ENCODE measurements at places on chromosomes 6 and 20.

DNA sequence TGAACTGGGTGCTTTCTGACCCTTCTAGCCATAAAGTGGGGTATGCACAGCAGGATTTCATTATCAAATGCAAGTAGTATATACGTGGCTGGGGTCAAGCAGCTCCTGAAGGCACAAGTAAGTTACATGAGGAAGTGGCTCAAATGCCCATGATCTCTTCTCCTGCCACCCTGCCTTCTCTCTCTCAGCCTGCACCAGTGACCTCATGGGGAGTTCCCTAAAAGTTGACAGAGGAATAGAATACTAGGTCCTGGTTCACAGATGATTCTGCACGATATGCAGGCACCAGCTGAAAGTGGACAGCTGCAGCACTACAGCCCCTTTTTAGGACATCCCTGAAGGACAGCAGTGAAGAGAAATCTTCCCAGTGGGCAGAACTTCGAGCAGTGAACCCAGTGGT lies 282.0 kb downstream of the BCKDHB start:
- DNase-seq, result no peak

GRCh38 chr6:157271911-157272310 lies 51.4 kb downstream of the TMEM242 start:
- DNase-seq, result no peak

- no peak for DNase-seq
Observed at GRCh38 chr6:148208298-148208697, 134.3 kb upstream of the SASH1 start.

DNA sequence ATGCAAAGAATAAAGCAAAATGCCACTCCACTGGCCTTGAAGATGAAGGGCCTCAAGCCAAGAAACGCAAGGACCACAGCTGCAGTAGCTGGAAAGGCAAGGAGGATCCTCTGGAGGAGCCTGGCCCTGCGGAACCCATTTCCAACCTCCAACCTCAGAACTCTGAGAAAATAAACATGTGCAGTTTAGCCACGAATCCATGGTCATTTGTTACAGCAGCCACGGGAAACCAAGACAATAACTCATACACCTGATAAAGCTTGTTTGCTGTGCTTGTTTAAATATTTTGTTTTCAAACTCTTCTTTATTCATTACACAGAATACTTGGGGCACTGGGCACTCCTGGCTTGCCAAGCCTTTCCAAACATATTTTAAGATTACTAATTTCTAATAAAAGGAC lies 10.4 kb downstream of the SERPINB6 start:
- no peak for DNase-seq

- no peak for DNase-seq
Observed at GRCh38 chr6:166592821-166593220, 6.3 kb upstream of the RAMACL start.

DNA sequence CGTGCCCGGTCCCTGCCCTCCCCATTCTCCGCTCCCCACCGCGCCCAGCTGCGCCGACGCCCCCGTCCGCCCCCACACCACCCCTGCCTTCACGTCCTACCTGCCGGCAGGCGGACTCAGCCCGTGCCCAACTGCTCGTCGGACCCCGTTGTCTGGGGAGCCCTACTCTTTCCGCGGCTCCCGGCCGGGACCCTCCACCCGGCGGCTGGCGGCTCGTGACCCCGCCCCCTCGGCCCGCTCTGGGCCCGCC lies at the start of gene SERAC1:
Gene SERAC1, minus strand, starts transcription at position 223 of the 250 bp plus-strand sequence. CDS start 9,899 bp downstream, outside the sequence.
- DNase-seq, result no peak

DNA sequence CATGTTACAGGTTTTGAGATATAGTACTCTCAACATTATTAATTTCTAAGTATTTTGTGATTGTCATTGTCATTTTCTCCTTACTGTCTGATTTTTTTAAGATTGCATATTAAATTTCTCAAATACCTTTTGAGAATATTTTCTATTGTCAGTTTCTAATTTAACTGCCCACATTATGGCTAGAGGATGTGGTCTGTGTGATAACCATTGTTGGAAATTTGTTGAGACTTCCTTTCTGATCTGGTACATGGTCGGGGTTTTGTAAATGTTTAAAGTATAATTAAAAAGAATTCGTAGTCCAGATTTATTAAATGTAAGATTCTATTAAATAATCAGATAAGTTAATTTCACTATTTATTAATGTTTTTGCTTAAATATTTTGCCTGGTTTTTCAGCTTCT lies 60.1 kb downstream of the SLX4IP start:
- no peak for DNase-seq

- DNase-seq, result no peak
Observed at GRCh38 chr6:155212106-155212505, 51.7 kb upstream of the CLDN20 start.

DNA sequence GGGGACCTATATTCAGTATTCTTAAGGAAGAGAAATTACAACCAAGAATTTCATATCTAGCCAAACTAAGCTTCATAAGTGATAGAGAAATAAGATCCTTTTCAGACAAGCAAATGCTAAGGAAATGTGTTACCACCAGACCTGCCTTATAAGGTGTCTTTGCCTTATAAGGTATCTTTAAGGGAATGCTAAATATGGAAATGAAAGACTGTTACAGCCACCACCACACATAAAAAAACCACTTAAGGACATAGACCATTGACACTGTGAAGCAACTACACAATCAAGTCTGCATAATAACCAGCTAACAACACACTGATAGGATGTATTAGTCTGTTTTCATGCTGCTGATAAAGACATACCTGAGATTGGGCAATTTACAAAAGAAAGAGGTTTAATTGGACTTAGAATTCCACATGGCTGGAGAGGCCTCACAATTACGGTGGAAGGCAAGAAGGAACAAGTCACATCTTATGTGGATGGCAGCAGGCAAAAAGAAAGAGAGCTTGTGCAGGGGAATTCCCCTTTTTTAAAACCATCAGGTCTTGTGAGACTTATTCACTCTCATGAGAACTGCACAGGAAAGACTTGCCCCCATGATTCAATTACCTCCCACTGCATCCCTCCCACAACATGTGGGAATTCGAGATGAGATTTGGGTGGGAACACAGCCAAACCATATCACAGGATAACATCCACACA lies 119.2 kb upstream of the LAMA2 start:
- no peak for DNase-seq

DNA sequence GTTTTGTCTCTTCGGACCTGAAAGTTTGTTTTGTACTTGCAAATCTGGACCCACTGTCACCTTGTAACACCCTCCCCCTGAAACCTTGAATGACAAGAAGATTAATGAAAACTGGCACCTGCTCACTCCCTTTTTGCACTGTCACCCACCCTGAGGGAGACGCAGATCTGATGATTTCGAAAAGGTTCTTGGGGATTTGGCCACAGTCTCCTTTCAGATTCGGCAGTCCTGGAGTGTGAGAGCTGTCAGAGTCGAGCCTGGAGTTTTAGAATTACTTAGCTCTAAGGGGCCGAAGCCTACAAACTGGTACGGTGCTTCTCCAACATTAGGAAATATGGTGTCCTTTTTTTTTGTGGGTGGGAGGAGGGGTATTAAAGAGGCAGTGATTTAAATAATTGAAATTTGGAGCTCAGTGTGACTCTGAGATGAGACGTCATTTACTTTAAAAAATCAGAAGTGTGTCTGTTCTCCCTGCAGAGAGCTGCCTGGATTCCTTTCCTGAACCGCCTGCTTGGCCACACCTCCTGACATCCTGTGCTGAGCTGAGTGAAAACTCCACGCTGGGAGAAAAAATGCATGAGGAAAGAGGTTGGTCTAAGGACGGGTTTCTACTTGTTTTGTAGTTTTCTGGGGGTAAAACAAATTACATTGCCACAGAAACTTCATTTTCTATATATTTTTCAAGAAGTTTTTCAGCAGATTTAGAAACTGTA lies 447.0 kb upstream of the CDH4 start:
- DNase-seq, result no peak

DNA sequence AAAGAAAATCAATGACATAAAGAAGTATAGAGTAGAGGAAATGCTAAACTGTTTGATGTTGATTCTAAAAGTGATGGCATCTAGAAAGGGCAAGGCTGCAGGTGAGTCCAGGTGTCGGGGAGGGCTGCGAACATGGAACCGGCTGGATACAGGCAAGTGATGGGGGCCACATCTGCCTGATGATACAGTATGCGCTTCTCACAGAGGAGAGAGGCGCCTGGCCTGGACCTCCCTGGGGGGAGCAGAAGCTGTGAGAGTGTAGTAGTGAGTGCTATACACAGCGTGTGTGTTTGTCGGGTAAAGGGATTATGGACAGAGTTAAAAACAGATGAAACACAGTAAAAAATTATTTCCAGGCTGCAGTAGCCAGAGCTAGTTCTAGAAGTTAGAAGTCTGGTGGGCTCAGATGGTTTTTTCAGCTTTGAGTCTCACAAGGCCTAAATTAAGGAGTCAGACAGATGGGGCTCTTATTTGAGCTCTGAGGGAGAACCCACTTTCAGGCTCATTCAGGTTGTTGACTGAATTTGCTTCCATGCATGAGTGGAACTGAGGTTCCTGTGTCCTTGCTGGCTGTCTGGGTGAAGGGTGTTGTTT lies 195.8 kb upstream of the ARG1 start:
- no peak for DNase-seq

DNA sequence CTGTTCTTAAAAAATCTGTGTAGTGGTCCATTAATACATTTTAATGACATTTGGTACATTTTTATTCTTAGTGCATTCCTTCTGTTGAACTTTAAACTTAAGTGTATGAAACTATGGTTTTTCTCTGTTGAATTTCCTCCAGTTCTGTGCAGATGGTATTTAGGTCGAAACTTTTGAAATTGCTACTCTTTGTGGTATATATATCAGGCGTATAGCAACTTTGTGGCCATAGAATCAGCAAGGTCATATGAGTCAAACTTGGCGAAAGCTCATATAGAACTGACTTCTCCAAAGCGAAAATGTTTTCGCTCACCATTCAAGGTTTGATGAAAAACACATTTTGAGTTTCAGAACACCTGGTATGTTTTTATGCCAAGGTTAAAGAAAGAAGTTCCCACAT lies 93.7 kb downstream of the MAP3K4 start:
- DNase-seq, result no peak

DNA sequence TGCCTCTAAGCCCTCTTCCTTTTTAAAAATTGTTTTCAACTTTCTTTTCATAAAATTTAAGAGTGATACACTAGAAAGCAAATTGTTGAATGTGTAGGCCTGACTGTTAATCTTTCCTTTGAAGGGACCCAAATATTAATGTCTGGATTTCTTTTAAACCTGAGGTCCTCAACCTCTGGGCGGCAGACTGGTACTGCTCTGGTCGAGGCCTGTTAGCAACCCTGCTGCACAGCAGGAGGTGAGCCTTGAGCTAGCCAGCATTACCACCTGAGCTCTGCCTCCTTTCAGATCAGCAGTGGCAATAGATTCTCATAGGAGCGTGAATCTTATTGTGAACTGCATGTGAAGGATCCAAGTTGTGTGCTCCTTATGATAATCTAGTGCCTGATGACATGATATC lies 191.2 kb downstream of the MANEA start:
- DNase-seq, result no peak

DNA sequence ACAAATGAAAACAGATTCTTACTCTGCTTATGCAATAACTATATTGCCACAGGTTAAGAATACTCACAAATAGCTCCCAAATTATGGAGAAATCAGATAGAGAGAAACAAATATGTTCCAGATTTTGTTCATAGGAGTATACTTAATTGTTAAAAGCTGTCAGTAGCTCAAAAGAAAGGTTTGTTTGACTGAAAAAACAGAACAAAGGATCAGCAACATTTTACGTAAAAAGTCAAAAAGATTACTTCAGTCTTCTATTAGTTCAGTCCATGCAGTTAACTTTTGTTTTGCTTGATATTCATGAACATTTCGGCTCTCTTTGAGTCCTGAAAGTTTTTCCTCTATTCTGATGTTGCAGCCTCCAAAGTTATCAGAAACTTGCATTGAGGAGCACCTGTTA lies 13.4 kb upstream of the NANP start:
- no peak for DNase-seq

- DNase-seq, result no peak
Observed at GRCh38 chr6:170291271-170292110, 613 bp upstream of the DLL1 start.

DNA sequence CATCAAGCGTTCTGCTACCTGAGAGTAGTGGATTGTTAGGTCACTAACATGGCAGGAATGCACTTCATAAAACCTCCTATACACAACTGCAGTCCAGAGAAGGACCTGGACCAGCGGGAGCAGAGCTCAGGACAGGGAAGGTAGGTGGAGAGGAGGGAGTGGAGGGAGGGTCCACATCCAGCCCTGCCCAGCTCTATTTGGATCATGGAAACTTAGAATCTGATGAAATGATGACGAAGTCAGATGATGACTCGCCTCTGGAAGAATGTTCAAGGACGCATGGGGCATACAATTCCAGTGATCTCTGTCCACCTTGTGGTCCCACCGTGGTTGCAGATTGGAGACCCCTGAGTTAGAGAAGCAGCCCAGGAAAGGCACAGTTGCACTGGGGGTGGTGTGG lies 68.8 kb downstream of the CLIC5 start:
- no peak for DNase-seq

DNA sequence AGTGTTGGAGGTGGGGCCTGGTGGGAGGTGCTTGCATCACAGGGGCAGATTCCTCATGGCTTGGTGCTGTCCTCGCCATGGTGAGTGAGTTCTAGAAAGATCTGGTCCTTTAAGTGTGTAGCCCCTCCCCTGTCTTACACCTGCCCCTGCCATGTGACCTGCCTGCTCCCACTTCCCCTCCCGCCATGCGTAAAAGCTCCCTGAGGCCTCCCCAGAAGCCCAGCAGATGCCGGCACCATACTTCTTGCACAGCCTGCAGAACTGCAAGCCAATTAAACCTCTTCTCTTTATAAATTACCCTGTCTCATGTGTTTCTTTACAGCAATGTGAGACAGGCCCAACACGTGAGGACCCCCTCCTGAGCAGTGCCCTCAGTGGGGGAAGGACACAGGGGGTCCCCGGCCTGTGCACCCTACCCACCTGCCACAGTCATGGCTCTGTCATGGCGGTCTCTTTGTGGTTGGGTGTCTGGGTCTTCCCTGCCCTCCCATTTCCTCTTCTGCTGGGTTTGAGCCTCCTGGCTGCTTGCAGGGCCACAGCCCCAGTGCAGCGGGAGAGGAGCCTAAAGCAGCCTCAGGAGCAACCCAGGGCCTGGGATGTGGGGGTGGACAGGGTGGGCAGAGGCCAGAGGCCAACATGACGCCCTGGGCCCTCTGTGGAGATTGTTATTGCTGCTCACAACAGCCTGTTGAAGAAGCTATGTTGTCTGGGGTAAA lies 87.2 kb upstream of the QKI start:
- DNase-seq, result no peak

DNA sequence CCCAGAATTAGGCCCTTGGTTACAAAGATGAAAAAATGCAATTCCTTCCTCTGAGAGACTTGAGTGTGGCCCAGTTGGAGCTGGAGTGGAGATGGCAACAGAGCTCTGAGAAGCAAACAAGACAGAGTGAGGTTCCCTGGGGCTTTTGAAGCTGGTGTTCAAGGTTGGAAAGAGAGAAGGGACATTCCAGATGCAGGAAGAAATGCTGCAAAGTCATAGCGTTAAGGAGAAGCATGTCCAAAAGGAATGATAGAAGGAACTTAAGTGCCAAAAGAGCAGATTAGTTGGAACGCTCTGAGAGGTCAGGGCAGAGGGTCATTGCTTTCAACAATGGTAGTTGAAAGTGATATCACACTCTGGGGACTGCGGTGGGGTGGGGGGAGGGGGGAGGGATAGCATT lies 251.8 kb downstream of the TBC1D7 start:
- DNase-seq, result no peak

GRCh38 chr6:88141561-88142296 lies 24.4 kb downstream of the CNR1 start:
- no peak for DNase-seq
